ENCODE measurements at places on chromosomes 11 and 22. TPM values are rescaled to one million over a fixed set of nuclear protein-coding genes. Genes with fewer than 3 reads are reported as not detected.

The UBTFL1 gene
- total RNA-seq: not detected

The POU2AF2 gene
- not detected for total RNA-seq

The TREH gene
- not detected for total RNA-seq

The NCF4 gene
- total RNA-seq: not detected

The MS4A18 gene
- not detected for total RNA-seq

The C22orf31 gene
- total RNA-seq: not detected

The GAL3ST1 gene
- 9.3 TPM for total RNA-seq

The SLC22A25 gene
- not detected for total RNA-seq

The ENTHD1 gene
- total RNA-seq: not detected

The SESN3 gene
- total RNA-seq: 0.07 TPM

The SHISAL1 gene
- 4.9 TPM for total RNA-seq

The MOGAT2 gene
- total RNA-seq: not detected

The FHIP1B gene
- 16.7 TPM for total RNA-seq

The MRPL11 gene
- 81.3 TPM for total RNA-seq

The CHRNA10 gene
- total RNA-seq: 1.9 TPM

The CDC45 gene
- 26.5 TPM for total RNA-seq

The OR51B4 gene
- total RNA-seq: not detected

The TPBGL gene
- 0.31 TPM for total RNA-seq

The LRRC10B gene
- 0.11 TPM for total RNA-seq

The NFAM1 gene
- 0.02 TPM for total RNA-seq

The SMIM35 gene
- not detected for total RNA-seq

The GPHA2 gene
- total RNA-seq: not detected

The ST14 gene
- 0.18 TPM for total RNA-seq

The SLC25A22 gene
- 35.3 TPM for total RNA-seq

The NUDT8 gene
- 13.7 TPM for total RNA-seq

The CCDC89 gene
- total RNA-seq: not detected

The KCNQ1 gene
- total RNA-seq: 0.74 TPM
